ENCODE measurements at places on chromosomes 7 and 10. TPM values are rescaled to one million over a fixed set of nuclear protein-coding genes. Genes with fewer than 3 reads are reported as not detected.

- no peak for DNase-seq
These were observed 285.6 kb downstream of the PRPF18 start for GRCh38 chr10:13872411-13872810.

DNA sequence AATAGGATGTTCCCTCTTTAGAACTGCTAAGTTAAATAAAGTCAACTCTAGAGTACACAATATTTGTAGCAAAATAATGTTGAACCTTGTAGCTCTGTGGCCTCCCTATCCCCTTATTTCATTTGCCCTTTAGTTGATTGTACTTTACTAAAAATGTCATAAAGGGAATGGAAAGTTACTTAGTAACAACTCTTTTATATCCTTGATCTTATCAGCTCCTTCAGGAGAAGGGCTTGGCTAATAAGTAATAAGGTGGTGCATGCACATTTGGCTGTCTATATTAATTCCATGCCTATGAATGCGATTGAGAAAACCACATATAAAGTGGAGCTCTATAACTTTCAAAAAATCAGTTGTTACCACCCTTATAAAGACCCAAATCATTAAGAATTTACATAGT, 41.5 kb upstream of the GATA3 start:
- DNase-seq, result no peak

DNA sequence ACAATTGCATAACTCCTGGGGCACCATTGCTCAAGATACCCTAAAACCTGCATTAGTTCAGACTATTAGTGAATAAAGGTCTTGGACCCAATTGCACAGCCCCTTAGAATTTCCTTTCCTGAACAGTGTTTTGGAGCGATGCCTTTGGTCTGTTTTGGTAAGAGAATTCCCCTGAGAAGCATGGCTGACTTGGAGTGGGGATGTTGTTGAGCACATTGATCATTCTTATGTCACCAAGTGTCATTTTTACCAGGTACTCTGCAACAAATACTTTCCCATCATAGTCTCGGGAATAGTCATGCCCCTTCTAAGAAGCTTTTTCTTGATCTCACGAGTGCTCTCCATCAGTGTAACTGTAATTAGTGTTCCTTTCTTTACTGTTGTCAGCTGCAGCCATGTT, 229.7 kb downstream of the GFRA1 start:
- DNase-seq, result no peak

- no peak for DNase-seq
These were observed 152.9 kb upstream of the ASAH2 start for GRCh38 chr10:50404021-50404773.

Gene CTAGE8
- 2.6 TPM for total RNA-seq

Gene PCBD1
- 40.3 TPM for total RNA-seq

Gene CCDC172
- total RNA-seq, result not detected

Gene BMPER
- total RNA-seq, result not detected
